Activated T-helper 9 cell treated with anti-CD3 and anti-CD28 coated beads, Interleukin-2, amount 50 U/mL, for 16 hours (primary cell): ENCODE measurements at places on chromosomes 5 and 9.

GRCh38 chr5:125152044-125152443 is 405.6 kb upstream of the ZNF608 start:
- no peak for DNase-seq

DNA sequence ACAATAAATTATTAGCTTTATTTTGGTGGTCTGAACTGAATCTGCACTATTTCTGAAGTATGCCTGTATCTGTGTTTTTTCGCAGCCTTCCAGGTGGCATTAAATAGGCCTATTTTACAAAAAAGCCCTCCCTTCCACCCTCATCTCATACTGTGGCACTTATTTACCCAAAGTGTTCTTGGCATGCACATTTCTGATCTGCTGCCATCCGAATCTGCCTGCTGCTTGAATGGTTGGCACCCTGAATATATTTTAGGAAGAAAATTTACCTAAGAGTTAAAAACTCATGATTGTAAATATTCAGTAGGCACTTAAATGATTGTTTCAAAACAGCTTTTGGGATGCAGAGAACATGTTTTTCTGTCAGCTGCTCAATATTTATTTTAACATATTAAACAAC is 150.1 kb downstream of the SLC28A3 start:
- no peak for DNase-seq

DNA sequence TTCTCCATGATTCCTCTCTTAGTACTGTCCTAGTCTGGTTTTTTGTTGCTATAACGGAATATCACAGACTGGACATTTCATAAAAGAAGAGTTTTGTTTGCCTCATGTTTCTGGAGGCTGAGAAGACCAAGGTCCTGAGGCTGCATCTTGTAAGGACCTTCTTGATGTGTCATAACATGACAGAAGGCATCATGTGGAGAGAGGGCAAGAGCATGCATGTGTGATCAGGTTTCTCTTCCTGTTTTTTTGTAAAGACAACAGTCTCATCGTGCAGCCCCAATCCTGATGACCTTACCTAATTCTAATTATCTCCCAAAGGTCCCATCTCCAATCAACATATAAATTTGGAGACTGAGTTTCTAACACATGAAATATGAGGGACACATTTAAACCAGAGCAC is 108.4 kb downstream of the MSX2 start:
- DNase-seq: no peak

DNA sequence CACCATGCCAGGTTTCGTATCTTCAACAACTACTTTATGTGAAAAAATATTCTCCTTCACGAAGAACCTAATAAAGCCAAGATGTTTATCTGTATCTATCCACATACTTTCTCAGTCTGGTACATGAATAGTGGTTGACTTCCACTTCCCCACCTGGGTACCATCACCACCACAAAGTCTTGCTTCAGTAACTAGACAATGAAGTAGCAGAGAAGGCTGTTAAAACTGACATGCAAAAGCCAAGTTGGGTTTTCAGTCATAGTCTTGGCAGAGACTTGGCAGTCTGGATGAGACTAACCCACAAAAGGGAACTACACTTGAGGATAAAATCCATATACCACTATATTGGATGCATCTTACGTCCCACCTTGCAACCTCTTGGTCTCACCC is 5.0 kb downstream of the P4HA2 start:
- DNase-seq: no peak

- DNase-seq: no peak
Measured at GRCh38 chr9:108634204-108634603, 221.6 kb downstream of the ACTL7B start.

DNA sequence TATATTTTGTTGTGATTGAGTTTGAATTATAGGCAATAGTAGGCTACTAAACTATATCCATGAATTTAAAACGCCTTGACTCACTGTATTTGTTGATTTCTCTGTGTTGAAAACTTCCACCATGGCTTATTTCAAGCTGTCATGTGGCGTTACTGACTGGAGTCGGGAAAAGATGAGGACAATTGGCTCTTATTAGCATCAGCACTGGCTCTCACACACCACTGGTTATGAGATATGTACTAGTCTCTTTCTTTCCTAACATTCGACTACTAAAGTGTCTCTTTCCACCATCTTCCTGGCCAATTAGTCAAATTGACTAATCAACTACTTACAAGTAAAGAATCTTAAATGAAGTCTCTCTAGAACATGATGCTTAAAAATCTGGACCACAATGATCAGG is 9.1 kb upstream of the DAB2 start:
- no peak for DNase-seq

- DNase-seq: no peak
Measured at GRCh38 chr9:134591082-134591571, 50.5 kb upstream of the COL5A1 start.

DNA sequence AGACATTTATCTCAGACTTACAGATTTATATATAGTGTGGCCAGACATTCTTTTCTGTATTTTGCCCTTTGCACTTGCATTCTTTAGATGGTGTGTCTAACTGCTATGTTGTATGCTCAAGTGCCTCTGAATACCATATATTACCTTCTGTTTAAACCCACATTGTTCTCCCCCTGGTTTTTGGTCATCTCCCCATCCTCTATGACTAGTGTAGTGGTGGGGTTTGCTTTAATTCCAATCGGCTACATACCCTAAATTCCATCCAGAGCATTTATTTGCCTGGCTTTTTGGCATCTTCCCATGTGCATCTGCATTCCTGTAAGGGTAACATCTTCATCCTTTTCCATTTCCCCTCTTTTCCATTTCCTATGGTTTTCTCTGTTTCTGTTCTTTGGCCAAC is 271.0 kb upstream of the SLC30A5 start:
- DNase-seq: no peak

GRCh38 chr5:137478043-137478442 is 21.1 kb downstream of the SPOCK1 start:
- no peak for DNase-seq

GRCh38 chr5:179864686-179865085 is 6.1 kb upstream of the MRNIP start:
- DNase-seq: no peak

DNA sequence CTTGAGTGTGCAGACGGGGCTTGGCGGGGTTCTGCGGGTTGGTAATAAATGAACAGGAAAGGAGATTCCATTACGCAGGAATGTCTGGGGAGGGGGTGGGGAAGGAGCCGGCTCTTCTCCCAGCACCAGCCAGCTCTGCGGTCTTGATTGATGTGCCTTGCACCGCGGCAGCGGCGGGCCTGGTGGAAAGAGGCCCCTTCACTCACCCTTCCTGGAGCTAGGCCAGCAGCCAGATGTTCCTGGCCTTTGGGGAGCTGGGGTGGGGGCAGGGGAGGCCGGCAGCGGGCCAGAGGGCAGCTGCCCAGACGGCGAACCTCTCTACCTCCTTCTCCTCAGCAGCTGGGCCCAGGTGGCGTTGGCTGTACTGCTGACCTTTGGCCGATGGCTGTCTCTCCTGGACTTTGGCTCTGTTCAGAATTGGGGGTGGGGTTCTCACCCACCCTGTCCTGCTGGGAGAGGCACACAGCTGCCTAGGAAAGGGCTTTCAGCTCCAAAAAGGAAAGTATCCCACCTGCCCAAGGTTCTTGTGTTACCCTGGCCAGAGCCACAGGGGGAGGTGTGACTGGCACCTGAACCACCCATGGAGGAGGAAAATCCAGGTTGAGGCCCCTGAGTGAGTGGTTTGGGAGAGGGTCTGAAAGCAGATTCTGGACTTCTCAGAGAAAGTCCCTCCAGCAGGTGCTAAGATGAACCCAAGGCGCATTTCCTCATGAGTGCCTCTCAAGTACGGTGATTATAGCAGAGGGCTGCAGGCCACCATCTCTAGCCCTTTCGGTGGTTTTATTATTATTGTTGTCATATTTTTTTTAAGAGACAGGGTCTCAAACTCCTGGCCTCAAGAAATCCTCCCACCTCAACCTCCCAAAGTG is 58.0 kb upstream of the SYNPO start:
- DNase-seq: no peak

GRCh38 chr5:143583409-143583808 is 179.9 kb upstream of the NR3C1 start:
- DNase-seq: no peak

- no peak for DNase-seq
Measured at GRCh38 chr9:89013660-89014059, 22.4 kb downstream of the S1PR3 start.

GRCh38 chr9:126347911-126348760 is 21.5 kb downstream of the MVB12B start:
- no peak for DNase-seq

GRCh38 chr5:33339413-33339812 is 101.4 kb upstream of the TARS1 start:
- DNase-seq: no peak

- no peak for DNase-seq
Measured at GRCh38 chr5:1668141-1668721, 131.4 kb downstream of the MRPL36 start.

- no peak for DNase-seq
Measured at GRCh38 chr5:173479711-173480110, 136.7 kb downstream of the BOD1 start.

GRCh38 chr5:55997742-55998351 is 3.1 kb upstream of the IL6ST start:
- DNase-seq: no peak

GRCh38 chr9:108911820-108912219 is 22.1 kb downstream of the ELP1 start:
- DNase-seq: no peak

GRCh38 chr5:157187046-157187754 is 6.6 kb downstream of the ITK start:
- DNase-seq: no peak

- peak; percentile 70 for DNase-seq
Measured at GRCh38 chr9:126781186-126782052, 23.4 kb upstream of the ZBTB43 start.

- no peak for DNase-seq
Measured at GRCh38 chr5:64437496-64437895, 68.3 kb upstream of the RGS7BP start.

DNA sequence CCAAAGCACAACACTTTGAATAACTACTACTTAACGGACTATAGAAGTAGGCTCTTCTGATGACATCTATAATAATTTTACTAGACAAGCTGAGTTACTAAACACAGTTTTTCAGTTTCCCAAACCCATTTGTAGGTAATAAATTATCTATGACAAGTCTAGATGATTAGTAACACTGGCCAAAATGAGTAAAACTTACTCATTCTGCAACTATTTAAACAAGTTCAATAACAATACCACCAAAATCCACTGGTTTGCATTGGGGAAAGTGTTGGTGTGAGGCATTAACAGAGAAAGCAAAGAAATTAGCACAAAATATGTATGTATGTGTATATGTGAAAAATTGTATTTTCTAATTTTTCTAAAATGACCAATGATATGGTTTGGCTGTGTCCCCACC is 119.3 kb downstream of the NR2F1-AS1 start:
- DNase-seq: no peak

DNA sequence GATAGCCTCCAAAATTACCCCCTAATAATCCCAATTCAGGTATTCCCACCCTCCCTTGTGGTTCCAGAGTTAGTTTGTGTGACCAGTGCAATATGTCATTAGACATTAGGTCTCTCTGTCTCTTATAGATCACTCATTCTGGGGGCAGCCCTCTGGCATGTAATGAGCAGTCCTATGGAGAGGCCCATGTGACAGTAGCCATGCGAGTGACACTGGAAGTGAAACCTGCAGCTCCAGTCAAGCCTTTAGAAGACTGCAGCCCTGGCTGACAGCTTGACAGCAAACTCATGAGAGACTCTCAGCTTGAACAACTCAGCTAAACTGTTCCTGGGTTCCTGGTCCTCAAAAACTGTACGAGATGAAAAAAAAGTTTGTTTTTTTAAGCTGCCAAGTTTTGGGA is 54.0 kb upstream of the HSPB3 start:
- no peak for DNase-seq

- DNase-seq: no peak
Measured at GRCh38 chr5:34521628-34522290, 134.4 kb upstream of the RAI14 start.
